ENCODE measurements at places on chromosomes 3 and 15. TPM values are rescaled to one million over a fixed set of nuclear protein-coding genes. Genes with fewer than 3 reads are reported as not detected.

- DNase-seq: no peak
Measured at GRCh38 chr3:15810702-15811101, 12.9 kb upstream of the ANKRD28 start.

GRCh38 chr3:129106866-129107565 lies 14.6 kb downstream of the RAB43 start:
- no peak for DNase-seq

DNA sequence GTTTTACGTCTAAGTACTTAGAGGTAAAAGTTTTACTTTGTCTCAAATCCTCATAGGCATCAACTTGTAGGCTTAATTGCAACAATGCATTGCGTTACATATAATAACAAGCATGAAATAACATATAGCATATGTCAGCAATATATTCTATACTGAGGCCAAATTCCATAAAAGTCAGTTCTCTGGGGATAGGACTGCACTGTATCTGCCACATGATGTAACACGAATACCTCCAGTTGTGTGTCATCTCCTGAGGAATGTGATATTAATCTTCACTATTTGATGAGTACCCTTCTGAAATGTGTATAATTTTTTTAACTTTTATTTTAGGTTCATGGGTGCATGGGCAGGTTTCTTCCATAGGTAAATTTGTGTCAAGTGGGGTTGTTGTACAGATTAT lies 126.4 kb downstream of the IMPG2 start:
- no peak for DNase-seq

DNA sequence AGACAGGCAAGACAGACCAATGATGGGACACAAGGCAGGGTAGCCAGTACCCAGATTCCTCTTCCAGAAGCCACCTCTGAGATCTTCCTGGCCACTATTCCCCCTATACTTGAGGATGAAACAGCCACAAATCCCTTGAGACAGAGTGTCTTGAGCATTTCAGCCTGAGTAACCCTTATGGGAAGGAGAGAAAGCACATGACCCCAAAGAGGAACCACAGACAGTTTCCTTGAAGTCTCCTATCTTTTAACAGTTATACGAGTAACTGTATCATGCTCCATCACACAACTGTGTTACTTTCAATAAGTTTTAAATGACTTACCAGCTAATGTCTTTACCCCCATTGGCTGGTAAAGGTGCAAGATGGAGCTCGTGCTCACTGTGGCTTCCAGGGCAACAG lies 9.3 kb downstream of the VIPR1 start:
- DNase-seq: no peak

DNA sequence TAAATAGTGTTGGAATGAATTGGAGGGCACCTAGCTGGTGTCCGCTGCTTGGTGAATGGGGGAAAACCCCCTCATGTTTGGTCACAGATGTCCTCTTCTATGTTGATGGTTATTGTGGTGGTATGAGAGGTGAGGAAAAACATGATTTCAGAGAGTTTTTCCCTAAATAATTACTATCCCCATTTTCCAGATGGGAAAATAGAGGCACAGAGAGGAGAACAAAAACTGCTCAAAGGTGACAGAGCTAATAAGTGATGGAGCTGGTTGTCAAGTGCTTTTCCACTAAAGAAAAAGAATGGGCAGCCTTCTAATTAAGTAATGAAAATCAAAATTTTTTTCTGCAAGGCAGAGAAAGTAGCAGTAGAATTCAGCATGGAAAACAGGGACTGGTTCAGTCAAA lies 30.2 kb upstream of the CFAP161 start:
- no peak for DNase-seq

DNA sequence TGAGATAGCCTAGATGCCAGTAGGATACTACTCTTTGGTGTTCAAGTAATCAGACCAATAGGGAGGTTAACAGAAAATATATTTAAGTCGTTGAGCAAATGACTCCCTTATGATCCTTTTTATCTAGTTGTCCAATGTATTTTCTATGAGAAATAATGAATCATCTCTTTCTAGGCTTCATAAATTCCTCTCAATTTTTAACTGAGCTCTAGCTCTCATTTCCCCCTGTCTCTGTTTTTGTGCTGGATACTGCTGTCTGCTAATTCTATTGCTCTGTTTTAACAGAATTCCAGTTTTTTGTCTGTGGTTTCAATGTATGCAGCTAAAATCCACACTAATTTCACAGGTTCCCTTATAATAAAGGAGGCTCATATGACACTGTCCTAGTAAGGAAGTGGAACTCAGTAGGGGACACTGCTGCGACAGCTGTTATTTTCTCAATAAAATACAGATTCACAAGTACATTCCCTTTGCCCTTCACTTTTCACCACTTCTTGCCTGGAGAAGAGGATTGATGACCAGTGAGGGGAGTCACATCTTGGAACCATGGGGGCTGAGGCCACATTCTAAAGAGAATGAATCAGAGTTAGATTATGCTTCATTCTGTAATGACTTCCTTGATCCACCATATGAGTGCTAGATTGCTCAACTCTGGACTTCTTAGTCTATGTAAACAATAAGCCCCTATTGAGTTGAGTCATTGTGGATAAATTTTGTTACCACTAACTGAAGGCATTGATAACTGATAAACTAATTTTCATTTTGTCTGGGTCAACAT lies 558.7 kb upstream of the KCNMB2 start:
- no peak for DNase-seq

The TTLL13 gene
- total RNA-seq: 0.11 TPM

- peak; percentile 82 for DNase-seq
Measured at GRCh38 chr3:185537369-185537970, 14.9 kb downstream of the LIPH start.

DNA sequence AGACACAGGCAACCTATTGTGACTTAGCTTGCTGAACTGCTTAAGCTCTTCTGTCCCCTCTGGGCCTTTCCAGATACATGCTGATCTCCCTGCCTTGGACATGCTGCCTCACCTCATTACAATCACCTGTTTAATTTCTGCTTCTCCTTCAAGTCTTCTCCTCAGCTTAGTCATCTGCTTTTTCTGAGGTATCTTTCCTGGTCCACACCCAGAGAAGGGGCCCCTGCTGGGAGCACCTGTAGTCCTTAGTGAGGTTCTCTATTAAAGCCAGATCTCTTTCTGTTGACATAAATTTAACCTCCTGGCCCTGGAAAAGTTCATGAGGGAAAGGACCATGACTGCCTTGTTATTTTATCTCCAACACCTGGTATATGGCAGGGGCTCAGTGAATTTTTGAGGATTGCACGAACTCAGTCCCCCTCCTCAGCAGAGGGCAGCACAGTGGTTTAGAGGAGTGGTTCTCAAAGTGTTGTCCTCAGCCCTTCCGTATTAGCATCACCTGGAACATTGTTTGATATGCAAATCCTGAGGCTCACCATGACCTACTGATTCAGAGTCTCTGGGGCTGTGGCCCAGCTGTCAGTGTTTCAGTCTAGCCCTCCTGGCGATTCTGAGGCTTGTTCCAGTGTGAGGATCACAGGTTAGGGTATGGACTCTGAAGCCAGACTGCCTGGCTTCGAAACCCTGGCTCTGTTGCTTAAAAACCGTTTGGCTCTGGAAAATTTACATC lies 12.7 kb downstream of the COL6A6 start:
- DNase-seq: no peak

GRCh38 chr3:185540695-185541094 lies 11.7 kb downstream of the LIPH start:
- DNase-seq: no peak

DNA sequence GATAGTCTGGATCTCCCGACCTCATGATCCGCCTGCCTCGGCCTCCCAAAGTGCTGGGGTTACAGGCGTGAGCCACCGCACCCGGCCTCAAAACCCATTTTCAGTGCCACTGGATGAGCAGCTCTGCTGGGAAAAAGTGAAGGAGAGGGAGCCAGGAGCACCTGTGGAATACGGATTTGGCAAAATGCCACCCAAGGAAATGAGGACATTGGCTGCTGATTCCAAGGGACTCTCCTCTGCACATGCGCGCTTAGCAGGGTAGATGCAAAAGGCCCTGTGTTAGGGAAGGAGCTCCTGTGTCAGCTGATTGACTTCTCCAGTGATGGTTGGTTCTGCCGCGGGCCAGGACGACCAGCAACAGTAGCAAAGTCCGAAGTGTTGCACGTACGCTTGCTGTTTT lies 43.4 kb upstream of the IGF1R start:
- DNase-seq: no peak

DNA sequence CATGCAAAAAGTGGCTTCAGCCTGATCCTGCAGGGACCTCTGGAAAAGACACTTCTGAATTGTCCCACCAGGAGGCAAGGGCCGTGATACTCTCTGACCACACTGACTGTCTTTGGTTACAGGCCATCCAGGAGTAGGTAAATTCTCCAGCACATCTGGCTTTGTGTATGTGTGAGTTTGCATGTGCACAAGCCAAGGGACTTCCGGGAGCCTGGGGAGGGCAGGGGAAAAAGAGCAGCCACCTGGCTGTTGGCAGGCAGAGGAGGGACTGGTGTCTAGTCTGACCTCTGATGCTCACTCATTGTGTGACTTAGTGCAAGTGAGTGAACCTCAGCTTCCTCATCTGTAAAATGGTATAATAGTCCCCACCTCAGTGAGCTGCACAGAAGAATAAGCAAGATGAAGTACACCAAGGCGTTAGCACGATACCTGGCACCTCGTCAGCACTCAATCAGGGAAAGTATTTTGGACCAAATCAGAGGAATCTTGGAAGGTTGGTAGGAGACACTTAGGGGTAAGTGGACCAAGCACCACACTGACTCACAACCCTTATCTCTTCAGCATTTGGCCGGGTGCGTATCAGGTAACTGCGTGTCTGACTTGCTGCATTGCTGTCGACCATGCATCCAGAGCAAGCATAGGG lies 19.1 kb downstream of the KLHL6 start:
- no peak for DNase-seq

The ASB14 gene
- not detected for total RNA-seq

- DNase-seq: no peak
Measured at GRCh38 chr3:100087198-100087597, 27.1 kb downstream of the FILIP1L start.

DNA sequence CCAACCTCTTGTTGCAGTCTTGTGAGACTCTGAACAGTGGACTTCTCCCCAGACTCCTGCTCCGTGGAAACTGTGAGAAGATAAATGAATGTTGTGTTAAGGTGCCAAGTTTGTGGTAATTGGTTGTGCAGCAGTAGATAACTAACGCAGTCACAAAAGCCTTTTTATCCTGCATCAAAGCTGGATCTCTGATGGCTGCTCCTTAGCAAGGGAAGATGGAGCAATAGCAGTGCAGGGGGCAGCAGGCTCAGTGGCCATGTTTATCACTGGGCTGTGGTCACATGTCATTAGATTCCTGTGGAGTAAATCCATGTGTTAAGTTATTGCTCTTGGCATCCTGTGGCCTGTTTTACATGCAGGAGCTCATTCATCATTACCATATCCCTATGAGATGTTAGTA lies 13.5 kb downstream of the CMTM7 start:
- no peak for DNase-seq

The IDH2 gene
- total RNA-seq: 76.7 TPM
